Activated CD4-positive, alpha-beta T cell treated with anti-CD3 and anti-CD28 coated beads, Interleukin-2, amount 10 ng/mL, durations not matched to agents 24 days and 14 days (primary cell): ENCODE measurements at places on chromosomes 12 and 14. TPM values are rescaled to one million over a fixed set of nuclear protein-coding genes. Genes with fewer than 3 reads are reported as not detected.

DNA sequence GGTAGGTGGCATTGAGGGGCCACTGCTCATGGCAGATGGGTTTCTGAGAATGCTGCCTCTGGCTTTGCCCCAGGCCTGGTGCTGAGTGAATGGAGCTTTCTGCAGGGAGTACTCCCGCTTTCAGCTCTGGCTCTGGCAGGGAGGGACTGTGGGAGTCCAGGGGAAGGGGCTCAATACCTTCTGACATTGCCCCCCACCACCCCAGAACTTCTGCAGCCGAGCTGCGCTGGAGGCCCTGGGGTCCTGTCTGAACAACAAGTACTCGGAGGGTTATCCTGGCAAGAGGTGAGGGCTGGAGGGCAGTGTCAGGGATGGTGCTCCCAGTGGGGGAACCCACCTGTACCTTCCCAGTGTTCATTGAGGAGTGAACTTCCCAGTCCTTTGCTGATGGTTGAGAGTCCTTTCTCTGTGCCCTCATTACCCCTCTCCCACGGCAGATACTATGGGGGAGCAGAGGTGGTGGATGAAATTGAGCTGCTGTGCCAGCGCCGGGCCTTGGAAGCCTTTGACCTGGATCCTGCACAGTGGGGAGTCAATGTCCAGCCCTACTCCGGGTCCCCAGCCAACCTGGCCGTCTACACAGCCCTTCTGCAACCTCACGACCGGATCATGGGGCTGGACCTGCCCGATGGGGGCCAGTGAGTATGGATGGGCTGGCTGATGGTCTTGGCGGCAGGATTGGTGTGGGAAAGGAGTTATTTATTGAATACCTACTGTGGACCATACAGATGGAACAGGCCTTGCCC, 1.9 kb downstream of the SHMT2 start:
- H3K27ac ChIP-seq = no peak overlapping the region
- peak overlapping the region; percentile 100 for H3K4me3 ChIP-seq
- H3K36me3 ChIP-seq = peaks cover 51% of the 10 kb centered on the region
- H3K27me3 ChIP-seq = peaks cover 10% of the 10 kb centered on the region
- H3K4me1 ChIP-seq = peaks cover 50% of the 10 kb centered on the region

The KLRB1 gene
- total RNA-seq = 0.14 TPM in 1 of 2 replicates, not detected in the other

DNA sequence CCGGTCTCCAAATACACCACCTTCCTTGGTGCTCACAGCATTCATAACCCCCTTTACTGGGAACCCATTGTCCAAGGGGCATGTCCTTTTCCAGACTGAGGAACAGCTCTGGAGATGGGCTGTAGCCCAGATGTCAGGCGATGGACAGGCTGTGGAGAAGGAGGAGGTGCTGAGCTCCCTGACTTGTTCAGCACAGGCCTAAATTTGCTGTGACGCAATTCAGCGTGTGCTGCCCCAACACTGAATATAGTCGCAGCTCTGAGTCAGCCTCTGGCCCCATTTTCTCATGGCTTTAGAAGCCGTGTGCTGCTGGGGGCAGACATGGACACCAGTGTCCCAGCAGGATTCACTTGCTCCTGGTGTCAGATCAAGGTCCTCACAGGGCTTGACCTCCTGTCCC, 269.1 kb downstream of the EMP1 start:
- H3K4me1 ChIP-seq = no peaks in the 10 kb centered on the region
- H3K4me3 ChIP-seq = no peak overlapping the region
- H3K36me3 ChIP-seq = no peaks in the 10 kb centered on the region
- no peak overlapping the region for H3K27ac ChIP-seq
- no peak for DNase-seq
- peaks cover 5% of the 10 kb centered on the region for H3K27me3 ChIP-seq

GRCh38 chr12:31582155-31582554, 8.8 kb downstream of the DENND5B start:
- H3K4me3 ChIP-seq = no peak overlapping the region
- no peaks in the 10 kb centered on the region for H3K4me1 ChIP-seq
- DNase-seq = no peak
- no peak overlapping the region for H3K27ac ChIP-seq
- H3K27me3 ChIP-seq = peaks cover 19% of the 10 kb centered on the region
- no peaks in the 10 kb centered on the region for H3K36me3 ChIP-seq
